ENCODE measurements at places on chromosomes 11 and 22.

- DNase-seq: no peak
These were observed 51.3 kb downstream of the CACNA1I start for GRCh38 chr22:39621826-39622225.

GRCh38 chr11:65911682-65912568 lies 6.9 kb downstream of the C11orf68 start:
- no peak for DNase-seq

DNA sequence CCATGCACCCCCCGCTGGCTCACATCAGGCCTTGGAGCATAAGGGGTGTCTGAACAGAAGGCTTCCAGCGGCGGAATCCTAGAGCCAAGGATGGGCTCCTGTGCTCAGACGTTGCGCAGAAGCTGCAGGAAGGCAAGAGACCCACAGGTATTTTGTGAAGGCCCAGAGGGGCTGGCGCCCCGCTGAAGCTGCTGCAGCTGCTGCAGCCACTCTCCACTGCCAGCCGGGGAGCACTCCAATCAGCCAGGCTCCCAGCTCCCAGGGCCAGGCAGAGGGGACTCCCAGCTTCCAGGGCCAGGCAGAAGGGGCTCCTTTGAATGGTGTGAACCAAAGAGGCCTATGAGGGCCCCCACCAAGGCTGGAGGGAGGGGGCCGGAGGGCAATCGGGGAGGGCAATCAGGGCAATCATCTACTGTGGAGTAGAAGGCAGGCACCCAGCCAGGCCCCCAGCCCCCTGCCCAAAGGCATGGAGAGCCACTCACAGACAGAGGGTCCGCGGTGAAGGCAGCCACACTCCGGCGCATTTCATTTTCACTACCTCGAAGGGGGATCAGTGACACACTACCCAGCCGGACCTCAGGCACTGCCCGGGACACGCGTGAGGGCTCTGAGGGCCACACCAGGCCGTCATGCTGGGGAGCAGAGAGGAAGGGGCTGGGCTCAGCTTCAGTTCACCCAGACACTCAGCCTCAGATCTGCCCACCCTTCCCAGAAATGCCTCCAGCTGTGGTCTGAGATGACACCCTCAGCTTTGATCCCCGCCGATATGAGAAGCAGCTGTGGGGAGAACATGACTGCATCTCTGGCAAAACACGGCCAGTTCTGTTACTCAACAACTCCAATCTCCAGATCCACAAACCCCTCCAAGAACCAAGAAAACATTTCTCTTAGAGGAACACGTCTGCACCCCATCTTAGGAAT lies 11.6 kb upstream of the PDE2A start:
- DNase-seq: no peak

DNA sequence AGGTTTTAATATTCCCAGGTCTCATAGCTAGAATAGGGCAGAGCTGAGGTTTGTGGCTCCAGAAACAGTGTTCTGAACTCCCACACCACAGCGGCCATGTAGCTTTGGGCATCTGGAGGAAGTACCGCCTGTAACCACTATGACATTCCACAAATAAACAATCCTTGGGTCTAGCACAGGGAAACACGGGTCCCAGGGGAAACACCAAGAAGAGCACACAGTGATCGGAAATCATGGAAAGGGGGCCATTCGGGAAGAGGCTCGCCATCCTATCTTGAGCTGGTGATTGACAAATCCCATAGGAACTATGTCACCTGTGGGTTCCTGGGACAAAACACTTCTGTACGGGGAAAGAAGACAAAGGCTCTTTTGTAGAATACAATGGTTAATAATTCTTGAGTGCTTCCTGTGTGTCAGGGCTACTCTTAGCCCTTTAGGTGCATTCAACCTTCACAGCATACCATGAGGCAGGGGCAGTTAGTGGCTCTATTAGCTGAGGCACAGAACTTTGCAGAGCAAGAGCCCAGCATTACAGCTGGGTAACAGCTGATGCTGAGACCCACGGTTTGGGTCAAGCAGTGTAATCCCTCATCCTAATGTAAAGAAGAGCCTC lies 514.2 kb downstream of the NTM start:
- no peak for DNase-seq

All from DMS79 (cell line).